GM12892 (cell line): ENCODE measurements at places on chromosomes 4 and X.
A peak's percentile ranks its signal among the peaks of the same experiment; 100 is the strongest.

GRCh38 chrX:127390316-127390715 is 570.8 kb downstream of the PRR32 start:
- no peak for DNase-seq

GRCh38 chr4:99998062-99998867 is 48.2 kb upstream of the H2AZ1 start:
- no peak for DNase-seq

GRCh38 chr4:7945709-7946380 is 6.2 kb upstream of the AFAP1 start:
- DNase-seq, result no peak

GRCh38 chrX:56800801-56801200 is 71.8 kb downstream of the NBDY start:
- no peak for DNase-seq

DNA sequence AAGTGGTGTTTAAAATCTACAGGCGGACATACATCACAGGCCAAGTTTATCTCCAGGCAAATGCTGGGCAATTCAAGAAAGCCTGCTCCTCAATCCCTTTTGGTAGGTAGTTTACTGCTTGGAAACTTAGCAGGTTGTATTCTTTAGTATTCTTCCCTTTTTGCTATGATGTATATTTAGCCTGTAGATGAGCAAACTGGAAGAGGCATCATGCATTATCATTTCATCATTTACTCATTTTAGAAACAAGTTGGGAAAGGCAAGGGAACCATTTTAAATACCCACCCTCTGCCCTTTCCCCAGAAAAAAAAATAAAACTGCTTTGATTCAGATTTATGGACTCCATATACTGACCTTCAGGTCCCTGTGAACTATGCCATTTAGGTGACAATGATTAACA is 213.2 kb downstream of the CAMK2D start:
- DNase-seq, result no peak

DNA sequence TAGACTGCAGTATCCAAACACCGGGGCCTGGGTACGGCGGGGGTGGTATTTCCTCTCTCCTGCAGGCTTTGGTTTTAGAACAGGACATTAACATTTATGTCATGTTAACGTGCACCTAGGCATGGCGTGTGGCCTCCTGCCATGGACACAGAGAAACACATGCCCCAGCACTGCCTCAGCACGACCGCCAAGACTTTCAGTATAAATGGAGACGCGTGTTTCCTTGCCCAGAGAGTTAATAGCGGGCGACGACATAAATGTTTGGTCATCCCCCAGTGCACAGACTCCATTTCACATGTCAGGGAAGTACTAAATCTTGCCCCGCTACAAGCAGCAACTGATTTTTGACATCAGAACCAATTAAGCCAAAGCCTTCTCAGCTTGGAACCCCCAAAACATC is 737.9 kb downstream of the RAB28 start:
- DNase-seq, result no peak

DNA sequence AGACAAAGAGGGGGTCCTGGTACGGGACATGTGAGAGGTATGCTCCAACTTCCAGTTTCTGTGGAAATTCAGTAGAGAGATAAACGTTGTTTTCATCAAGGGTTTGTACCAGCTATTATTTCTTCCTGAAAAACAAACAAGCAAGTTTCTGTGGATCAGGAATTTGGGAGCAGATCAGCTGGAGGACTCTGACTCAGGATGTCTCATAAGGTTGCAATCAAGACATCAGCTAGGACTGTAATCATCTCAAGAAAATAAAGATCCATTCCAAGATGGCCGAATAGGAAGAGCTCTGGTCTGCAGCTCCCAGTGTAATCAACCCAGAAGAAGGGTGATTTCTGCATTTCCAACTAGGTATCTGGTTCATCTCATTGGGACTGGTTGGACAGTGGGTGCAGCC is 23.5 kb upstream of the NFKB1 start:
- DNase-seq, result no peak

DNA sequence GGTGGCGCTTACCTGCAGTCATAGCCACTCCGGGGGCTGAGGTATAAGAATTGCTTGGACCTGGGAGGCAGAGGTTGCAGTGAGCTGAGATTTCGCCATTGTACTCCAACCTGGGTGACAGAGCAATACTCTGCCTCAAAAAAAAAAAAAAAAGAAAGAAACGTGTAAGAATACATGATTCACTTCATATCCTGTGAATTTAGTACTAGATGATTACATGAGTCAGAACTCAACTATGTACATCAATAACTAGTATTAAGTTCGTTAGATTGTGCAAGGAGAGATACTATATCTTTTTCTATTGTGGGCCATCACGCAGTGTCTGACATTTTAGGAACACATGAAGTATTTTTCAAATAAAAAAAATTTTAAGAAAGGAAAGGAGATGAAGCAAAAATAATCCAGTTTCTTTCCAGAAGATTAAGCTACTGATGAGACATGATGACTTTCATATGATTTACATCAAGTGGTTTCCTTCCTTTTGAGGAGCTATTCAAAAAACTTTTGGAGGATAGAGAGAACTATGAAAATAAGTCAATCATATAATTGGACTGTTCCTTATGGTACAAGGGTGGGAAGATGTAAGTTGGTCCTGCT is 64.7 kb upstream of the EXOC1L start:
- DNase-seq, result no peak

DNA sequence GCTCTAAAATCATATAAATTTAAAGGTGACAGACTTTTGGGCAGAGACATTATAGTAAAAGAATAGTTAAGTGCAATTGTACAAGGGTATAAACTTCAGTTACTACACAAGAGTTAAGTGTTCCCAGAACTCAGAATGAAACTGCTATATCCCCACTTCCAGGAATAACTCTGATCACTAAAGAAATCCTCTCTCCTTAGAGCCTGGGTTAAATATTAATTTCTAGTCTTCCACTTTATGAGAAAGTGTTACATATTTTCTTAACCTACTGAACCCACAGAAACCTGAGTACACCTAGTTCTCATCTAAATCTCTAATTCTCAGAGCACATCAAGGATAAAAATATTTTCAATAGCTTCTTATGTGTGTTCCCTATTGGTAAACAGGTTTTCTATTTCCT is 99.1 kb upstream of the USP38 start:
- no peak for DNase-seq

DNA sequence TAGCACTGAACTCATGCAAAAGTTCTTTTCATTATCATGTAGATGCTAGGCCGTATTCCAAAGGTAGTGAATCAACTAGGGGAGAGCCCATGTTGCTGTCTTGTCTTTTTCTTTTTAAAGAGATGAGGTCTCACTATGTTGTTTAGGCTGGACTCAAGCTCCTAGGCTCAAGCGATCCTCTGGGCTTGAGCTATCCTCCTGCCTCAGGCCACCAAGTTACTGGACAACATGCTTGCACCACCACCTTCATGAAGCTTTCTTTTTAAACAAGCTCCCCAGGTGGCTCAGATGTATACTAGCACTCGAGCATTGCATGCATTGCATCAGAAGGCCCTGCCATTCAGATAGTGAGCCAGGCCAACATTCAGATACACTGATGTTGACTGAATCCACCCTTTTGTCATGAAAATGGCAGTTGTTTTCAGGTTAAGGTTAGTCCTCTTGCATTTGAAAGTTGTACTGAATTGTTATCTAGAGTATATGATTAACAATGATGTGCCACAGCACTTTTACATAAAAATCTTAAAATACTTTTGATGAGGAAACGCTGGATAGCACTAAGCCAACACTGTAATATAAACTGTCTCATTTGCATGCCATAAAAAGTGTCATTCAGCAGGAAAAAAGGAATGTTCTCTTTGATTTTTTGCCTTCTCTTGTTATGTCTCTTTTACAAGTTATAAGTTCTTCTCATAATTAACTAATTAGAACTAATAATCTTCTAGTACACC is 76.7 kb downstream of the FNIP2 start:
- DNase-seq, result no peak

DNA sequence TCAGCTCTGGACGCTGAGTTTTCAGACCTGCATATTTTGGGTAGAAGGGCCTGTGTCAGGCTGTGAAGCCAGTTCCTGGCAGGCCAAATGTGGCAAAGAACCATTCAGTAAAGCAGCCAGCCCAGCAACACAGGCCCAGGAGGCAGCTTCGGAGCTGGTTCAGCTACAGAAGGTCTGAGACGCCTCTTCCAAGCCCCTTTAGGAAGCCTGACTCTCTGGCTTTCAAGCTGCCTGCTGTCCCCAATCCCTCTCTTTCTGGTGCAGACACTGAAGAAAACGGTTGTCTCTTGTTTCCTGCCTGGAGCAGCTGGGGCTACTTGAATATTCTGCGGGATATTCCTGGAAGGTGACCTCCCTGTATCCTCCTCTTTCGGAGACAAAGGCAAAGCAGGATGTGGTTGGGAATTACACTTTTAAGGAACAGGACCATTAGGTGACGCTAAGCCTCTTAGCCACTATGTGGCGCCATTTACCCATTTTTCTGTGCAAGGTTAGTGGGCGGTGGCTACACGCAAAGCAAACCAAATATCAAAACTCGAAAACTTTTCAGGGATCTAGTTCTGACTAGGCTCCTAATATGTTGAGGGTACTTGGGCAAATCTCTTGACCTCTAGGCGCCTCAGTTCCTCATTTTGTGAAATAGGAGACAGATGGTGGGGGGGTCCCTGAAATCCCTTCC is 47.2 kb upstream of the LAS1L start:
- DNase-seq, result peak; percentile 33

DNA sequence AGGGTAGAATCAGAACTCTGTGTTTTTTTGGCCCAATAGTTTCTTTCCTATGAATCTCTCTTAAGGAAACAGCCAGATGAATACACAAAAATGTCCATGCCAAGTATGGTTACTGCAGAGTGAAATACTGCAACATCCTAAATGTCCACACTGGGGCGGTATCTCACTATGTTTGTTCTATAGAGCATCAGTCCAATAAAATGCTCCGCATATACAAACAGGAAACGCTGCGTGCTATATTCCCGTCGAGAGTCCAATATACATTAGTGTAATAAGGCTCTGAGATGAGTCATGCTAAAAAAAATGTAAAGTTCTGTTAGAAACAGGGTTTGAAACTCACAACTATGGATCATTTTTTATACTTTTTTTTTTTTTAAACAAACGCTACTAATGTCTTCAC is 72.9 kb upstream of the ENOX2 start:
- no peak for DNase-seq

GRCh38 chr4:154471032-154471431 is 20.6 kb downstream of the DCHS2 start:
- DNase-seq, result no peak

DNA sequence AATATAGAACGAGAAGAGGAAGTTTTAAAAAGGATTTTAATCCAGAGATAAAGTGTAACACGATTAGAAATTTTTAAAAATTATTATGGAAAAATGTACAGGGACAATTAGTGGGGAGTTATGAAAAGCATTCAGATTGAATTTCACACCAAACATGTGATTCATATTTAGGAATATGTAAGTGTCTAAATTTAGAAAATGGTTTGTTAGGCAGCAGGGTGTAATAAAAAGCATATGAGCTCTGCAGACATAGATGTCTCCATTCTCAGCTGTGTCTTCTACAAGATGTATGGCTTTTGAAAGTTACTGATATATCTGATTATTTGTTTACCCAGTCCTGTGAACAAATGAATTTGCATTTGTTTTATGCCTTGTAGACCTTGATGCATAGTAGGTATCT is 638.9 kb upstream of the AGA start:
- no peak for DNase-seq

DNA sequence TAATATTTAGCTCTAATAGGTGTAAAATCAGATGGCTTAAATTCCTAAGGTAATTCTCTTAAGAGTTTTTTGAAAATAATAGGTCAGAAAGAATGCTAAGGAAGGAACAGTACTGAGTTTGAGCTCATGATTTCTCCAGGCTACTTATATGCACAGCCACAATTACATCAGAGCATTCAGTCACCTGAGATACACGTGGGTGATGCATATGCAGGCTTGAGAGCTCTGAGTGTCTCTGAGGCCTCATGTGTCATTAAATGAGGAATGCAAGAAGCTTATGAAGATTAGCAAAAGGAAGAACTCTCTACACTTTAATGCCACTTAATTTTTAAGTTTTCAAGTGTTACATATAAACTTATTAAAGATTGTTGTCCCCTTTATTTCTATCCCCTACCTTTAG is 124.0 kb upstream of the STIM2 start:
- no peak for DNase-seq

- DNase-seq, result no peak
Observed at GRCh38 chrX:41863343-41864203, 59.8 kb downstream of the CASK start.

DNA sequence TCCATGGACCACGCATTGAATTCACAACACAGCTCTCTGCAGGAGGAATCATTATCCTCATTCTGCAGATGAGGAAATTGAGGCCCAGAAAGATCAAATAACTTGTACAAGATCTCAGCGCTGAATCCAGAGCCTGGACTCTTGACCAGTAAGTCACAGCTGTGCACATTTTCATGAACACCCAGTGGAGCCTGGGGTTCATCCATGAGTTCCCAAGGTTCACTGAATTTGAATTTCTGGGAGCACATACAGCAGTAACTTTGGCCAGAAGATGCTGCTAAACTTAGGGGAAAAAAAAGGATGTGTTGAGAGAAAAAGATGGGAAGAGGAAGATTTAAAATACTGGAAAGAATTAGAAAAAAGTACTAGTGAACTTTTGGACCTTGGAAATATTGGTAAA is 218.7 kb upstream of the PPARGC1A start:
- DNase-seq, result no peak

DNA sequence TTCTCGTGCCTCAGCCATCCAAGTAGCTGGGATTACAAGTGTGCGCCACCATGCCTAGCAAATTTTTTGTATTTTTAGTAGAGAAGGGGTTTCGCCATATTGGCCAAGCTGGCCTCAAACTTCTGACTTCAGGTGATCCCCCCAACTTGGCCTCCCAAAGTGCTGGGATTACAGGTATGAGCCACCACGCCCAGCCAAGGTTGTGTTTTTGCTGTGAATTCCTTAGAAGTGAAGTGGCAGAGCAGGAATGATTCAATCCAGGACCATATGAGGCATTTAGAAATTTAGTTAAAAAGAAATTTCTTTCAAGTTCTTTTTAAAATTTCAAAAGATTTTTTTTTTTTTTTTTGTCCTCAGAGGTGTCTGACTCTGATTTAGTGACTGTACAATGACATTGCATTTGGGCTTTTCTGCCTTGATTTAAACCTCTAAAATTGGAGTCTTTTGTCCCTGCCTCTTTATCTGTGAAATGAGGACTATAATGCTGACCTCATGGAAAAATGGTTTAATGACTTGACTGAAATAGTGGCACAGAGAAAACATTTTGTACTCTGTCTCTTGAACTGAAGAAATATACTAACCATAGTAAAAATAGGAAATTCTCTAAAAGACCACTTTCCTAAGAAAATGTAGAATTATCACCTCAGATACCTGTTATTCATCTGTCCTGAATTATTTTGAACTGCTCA is 59.9 kb downstream of the CXCL13 start:
- no peak for DNase-seq

DNA sequence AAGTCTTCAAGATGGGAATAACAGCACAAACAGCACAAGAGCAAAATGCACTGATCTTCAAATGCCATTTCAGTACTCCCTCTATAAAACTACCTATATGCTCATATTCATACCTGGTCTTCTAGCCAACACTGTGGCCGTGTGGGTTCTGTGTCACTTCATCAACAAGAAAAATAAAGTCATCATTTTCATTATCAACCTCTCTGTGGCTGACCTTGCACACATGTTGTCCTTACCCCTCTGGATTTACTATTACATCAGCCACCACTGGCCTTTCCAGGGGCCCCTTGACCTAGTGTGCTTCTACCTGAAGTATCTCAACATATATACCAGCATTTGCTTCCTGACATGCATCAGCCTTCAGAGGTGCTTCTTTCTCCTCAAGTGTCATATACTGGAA is 59.6 kb upstream of the GPR174 start:
- no peak for DNase-seq

GRCh38 chr4:181822005-181822375 is 421.2 kb upstream of the TENM3 start:
- DNase-seq, result no peak
